ENCODE measurements at places on chromosomes 5 and 9. TPM values are rescaled to one million over a fixed set of nuclear protein-coding genes. Genes with fewer than 3 reads are reported as not detected.

DNA sequence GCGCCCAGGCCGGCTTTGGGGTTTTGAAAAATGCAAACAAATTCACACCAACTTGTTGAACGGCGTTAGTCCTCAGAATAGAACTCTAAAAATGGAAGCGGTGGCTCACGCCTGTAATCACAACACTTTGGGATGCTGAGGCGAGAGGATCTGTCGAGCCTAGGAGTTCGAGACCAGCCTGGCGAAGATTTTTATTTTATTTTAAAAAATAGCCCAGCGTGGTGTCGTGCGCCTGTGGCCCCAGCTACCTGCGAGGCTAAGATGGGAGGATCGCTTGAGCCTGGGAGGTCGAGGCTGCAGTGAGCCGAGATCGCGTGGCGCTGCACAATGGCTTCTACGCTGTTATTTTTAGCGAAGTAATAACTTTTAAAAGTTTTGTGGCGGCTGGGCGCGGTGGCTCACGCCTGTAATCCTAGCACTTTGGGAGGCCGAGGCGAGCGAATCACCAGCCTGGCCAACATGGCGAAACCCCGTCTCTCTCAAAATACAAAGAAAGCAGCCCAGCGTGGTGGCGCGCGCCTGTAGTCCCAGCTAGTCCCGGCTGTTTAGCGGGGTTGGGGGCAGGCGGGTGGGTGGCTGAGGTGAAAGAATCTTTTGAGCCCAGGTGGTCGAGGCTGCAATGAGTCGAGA lies 694 bp upstream of the PLIN2 start:
- H3K27me3 ChIP-seq = no peaks in the 10 kb centered on the region
- H3K4me3 ChIP-seq = peak overlapping the region; percentile 50
- H3K27ac ChIP-seq = peak overlapping the region; percentile 93
- peak; percentile 28 for DNase-seq

DNA sequence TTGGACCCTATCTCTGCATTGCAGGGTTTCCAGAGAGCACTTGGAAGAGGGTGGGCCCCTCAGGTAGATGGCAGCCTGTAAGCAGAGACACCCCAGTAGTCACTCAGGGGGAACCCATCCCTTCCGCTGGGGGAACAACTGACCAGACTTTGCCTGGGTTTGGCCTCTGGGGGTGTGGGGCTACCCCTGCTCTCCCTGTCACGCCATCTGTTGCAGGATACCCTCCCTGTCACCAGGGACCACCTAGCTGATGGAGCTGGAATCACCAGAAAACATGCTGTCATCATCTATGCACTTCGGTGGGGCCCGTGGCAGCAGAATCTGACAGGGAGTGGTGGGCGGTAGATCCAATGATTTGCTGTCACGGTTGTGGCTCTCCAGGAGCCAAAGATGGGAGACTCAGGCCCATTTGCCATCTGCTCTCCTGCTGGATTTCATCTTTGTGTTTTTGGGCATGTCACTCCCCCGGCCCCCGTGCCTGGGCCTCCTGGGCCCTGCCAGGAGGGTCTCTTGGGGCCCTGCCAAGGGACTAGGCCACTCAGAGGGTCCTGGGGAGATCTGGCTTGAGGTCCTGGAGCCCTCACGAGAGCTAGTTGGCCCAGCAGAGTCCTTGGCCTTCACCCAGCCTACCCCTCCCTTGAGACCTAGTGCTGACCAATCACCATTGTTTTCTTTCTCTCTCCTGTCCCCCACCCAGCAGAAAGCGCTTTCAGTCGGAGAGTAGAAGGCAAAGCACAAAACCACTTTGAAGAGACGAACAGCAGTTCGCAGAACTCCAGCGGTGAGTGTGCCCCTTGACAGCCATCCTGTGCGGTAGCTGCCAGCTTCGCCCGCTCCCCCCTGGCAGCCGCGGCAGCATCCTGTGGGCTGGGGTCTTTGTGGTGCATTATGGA lies 45.9 kb downstream of the AMBP start:
- no peak overlapping the region for H3K4me3 ChIP-seq
- H3K36me3 ChIP-seq = no peaks in the 10 kb centered on the region
- no peaks in the 10 kb centered on the region for H3K4me1 ChIP-seq
- DNase-seq = no peak
- no peak overlapping the region for H3K27ac ChIP-seq

GRCh38 chr5:35319333-35320002 lies 89.2 kb upstream of the PRLR start:
- H3K27me3 ChIP-seq = peaks cover 23% of the 10 kb centered on the region
- peaks cover 41% of the 10 kb centered on the region for H3K4me1 ChIP-seq
- peak overlapping the region; percentile 64 for H3K4me3 ChIP-seq
- peaks cover 9% of the 10 kb centered on the region for H3K36me3 ChIP-seq
- peak overlapping the region; percentile 84 for H3K27ac ChIP-seq
- DNase-seq = peak; percentile 86

Gene SLC22A4
- 2.9 TPM for total RNA-seq

DNA sequence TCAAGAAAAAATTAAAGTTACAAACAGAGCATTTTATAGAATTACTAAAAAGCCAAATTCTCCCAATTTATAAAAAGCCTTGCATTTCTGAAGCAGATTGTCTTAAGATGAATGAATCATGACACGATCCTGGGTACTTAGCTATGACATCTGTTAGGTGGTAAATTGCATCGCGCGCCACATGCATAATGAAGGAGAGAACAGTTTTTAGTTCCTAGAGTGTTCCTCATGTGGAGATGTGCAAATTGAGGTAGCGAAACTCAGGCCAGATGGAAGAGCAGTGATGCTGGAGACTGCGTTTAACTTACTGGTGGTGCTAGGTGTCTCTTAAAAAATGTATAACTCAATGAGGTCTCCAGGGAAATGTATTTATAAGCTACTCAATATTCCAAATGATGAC lies 516.1 kb downstream of the EFNA5 start:
- DNase-seq = no peak
- H3K27ac ChIP-seq = no peak overlapping the region
- H3K4me3 ChIP-seq = no peak overlapping the region
- no peaks in the 10 kb centered on the region for H3K4me1 ChIP-seq
- no peaks in the 10 kb centered on the region for H3K27me3 ChIP-seq
- no peaks in the 10 kb centered on the region for H3K36me3 ChIP-seq

- H3K4me3 ChIP-seq = no peak overlapping the region
- H3K36me3 ChIP-seq = no peaks in the 10 kb centered on the region
- no peaks in the 10 kb centered on the region for H3K4me1 ChIP-seq
Measured at GRCh38 chr9:82080265-82080664, 91.7 kb downstream of the SPATA31D1 start.

DNA sequence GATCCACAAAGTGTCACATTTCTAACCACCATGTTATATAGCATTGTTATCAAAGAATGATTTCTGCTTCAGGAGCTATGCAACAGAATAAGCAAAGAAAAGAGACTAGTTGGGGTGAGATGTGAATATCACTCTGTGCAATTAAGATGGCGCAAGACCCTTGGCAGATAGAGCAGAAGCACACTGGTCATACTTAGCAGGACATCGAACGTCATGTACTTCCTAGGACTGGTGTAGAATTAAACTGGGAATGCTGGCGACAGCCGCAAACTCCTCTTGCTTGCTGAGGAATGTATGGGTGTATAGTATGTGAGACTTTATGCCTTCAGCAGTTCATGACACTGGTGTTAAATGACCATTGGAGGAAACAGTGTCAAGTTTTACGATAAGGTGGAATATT lies 207.0 kb downstream of the LRRC70 start:
- H3K4me3 ChIP-seq = no peak overlapping the region
- H3K4me1 ChIP-seq = no peaks in the 10 kb centered on the region
- H3K36me3 ChIP-seq = no peaks in the 10 kb centered on the region
- DNase-seq = no peak
- H3K27ac ChIP-seq = no peak overlapping the region

DNA sequence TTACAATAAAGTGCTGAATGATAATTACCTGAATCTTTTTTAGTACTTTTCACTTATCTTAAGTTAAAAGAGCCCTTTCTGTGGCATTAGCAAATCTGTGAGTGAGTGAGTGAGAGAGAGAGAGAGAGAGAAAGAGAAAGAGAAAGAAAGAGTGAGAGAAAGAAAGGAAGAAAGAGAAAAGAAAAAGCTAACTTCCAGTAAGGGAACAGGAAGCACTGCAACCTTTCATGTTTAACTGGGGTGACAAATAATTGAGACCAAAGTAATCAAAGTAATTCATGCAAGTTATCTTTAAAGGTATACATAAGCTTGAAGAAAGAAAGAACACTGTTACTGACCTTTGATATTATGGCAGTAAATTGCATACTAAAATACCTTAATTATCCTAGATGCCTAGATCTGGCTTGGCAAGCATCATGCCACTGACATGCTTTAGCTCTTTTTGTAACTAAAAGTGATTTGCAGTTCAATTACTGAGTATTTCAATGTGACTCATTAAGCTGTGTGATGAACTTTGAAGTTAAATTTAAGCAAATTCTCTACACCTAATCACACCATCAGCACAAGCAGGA lies 21.7 kb downstream of the FEM1C start:
- H3K36me3 ChIP-seq = peaks cover 8% of the 10 kb centered on the region
- H3K4me3 ChIP-seq = peak overlapping the region; percentile 14
- no peaks in the 10 kb centered on the region for H3K27me3 ChIP-seq
- DNase-seq = no peak

DNA sequence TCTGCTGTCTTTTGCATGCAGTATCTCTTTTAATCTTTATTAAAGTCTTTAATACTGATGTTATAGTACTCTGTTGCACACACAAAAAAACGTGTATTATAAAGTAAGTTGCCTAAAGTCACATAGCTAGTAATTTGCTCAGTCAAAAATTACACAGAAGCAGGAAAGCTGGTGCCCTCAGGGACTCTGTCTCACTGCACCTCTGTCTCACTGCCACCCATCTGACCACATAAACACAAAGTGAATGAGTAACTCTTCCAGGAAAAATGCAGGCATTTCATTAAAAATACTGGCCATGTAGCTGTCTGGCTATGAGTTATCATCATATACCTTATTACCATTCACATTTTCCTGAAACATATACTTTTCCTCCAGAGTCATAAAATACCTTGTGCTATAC lies 591.7 kb downstream of the CSNK1G3 start:
- H3K4me1 ChIP-seq = no peaks in the 10 kb centered on the region
- H3K36me3 ChIP-seq = no peaks in the 10 kb centered on the region
- no peaks in the 10 kb centered on the region for H3K27me3 ChIP-seq
- H3K4me3 ChIP-seq = no peak overlapping the region

DNA sequence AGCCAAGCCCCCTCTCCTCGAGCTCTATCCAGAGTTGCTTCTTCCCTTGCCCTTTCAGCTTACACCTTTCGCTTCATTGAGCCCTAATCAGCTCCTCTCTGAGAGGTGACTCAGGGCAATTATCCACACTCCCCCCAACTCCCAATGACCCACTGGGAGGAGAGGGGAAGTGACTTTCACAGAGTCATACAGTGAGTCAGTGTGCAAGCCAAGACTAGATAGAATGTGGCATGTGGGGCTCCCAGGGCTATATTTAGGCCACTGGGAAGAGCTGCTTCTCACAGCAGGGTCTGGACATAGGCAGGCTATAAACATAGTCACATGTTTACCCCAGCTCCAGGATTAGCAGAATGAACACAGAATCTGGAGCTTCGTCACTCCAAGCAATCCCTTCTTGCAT lies 57.4 kb downstream of the NRG2 start:
- H3K36me3 ChIP-seq = no peaks in the 10 kb centered on the region
- no peaks in the 10 kb centered on the region for H3K4me1 ChIP-seq
- H3K4me3 ChIP-seq = no peak overlapping the region
- H3K27me3 ChIP-seq = peaks cover 17% of the 10 kb centered on the region

- peaks cover 58% of the 10 kb centered on the region for H3K4me1 ChIP-seq
- DNase-seq = no peak
- no peaks in the 10 kb centered on the region for H3K27me3 ChIP-seq
- H3K36me3 ChIP-seq = peaks cover 15% of the 10 kb centered on the region
- no peak overlapping the region for H3K27ac ChIP-seq
Measured at GRCh38 chr5:142997591-142997990, 227.4 kb downstream of the ARHGAP26 start.

Gene ADAM19
- total RNA-seq = 127 TPM

DNA sequence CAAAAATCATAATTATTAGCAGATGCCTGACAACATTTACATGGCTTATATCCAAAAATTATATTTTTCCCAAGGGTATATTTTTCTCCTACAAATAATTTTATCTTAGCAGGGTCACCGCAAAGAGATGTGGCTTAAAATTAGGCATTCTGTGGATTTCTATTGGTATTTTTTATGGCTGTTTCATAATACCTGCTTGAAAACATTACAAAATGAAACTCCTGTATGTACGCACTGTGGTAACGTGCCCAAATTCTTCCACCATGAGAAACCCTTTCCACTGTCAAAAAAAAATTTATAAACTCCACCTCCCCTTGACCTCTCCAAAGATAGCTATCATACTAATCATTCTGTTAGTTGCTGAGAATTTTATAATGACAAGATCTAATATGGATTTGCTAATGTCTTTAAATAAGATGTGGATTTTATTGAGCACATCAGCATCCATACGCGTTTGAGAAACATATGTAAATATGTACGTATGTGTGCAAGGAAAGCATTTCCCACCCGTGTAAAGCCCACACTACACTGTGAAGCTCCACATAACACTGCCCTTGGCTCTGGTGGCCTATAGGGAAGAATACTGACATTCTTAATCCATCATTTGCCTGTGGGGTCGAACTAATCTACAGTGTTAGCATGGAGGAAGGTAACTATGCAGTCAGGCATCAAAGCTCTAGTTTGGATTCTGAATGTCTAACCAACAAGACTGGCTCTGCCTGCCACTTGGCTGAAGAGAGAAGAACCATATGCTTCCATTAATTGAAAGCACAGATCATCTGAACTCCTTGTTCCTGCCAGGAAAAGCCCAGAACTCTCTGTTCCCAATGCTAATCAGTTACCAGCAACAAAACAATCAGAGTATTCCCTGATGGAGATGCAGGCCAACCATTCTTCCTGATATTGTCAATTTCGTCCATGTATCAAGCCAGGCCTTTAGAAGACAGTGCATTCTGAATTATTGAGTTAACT lies 244.7 kb downstream of the SPOCK1 start:
- no peak overlapping the region for H3K4me3 ChIP-seq
- H3K27me3 ChIP-seq = no peaks in the 10 kb centered on the region
- DNase-seq = no peak
- H3K36me3 ChIP-seq = no peaks in the 10 kb centered on the region
- H3K27ac ChIP-seq = no peak overlapping the region
- no peaks in the 10 kb centered on the region for H3K4me1 ChIP-seq

- H3K27ac ChIP-seq = no peak overlapping the region
- no peak overlapping the region for H3K4me3 ChIP-seq
- DNase-seq = no peak
- no peaks in the 10 kb centered on the region for H3K36me3 ChIP-seq
Measured at GRCh38 chr9:16333691-16334090, 536.8 kb downstream of the BNC2 start.

- peak overlapping the region; percentile 96 for H3K27ac ChIP-seq
- H3K4me1 ChIP-seq = peaks cover 27% of the 10 kb centered on the region
- DNase-seq = peak; percentile 49
- H3K27me3 ChIP-seq = no peaks in the 10 kb centered on the region
- H3K36me3 ChIP-seq = peaks cover 6% of the 10 kb centered on the region
Measured at GRCh38 chr5:163504079-163504931, 1.1 kb upstream of the MAT2B start.

Gene CSF1R
- total RNA-seq = 1.2 TPM

DNA sequence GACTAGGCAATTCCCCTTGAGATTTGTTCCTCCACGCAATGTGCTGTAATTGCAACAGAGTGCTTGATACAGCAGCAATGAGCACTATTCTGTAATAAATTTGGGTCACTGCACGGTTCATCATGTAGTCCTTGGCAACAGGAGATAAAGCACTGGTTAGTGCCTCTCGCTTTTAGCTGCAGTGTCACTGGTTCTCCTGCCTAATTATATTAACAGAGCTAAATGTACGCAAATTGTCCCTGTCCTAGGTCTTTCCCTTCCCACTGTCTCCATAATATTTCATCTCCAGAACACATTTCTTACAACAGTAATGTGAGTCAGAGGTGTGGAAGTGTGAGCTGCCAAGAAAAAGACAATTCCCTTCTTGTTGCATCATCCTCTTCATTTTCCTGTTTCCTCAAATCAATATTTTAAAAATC lies 553.1 kb downstream of the ZNF608 start:
- no peaks in the 10 kb centered on the region for H3K36me3 ChIP-seq
- H3K4me1 ChIP-seq = no peaks in the 10 kb centered on the region
- no peak for DNase-seq

Gene CFAP90
- not detected for total RNA-seq

Measured in activated T-cell treated with anti-CD3 and anti-CD28 coated beads, Interleukin-2, amount 50 U/mL, for 72 hours (primary cell).